Activated CD4-positive, alpha-beta memory T cell treated with anti-CD3 and anti-CD28 coated beads, Interleukin-2, amount 10 ng/mL, durations not matched to agents 7 days and 5 days (primary cell): ENCODE measurements at places on chromosomes 16 and 17. TPM values are rescaled to one million over a fixed set of nuclear protein-coding genes. Genes with fewer than 3 reads are reported as not detected.

GRCh38 chr16:87374313-87374712 is 9.3 kb downstream of the FBXO31 start:
- H3K36me3 ChIP-seq = peaks cover 8% of the 10 kb centered on the region
- H3K4me1 ChIP-seq = peaks cover 22% of the 10 kb centered on the region
- H3K27me3 ChIP-seq = no peaks in the 10 kb centered on the region
- no peak overlapping the region for H3K27ac ChIP-seq

GRCh38 chr16:72270531-72270930 is 98.6 kb upstream of the PMFBP1 start:
- H3K4me1 ChIP-seq = no peaks in the 10 kb centered on the region
- DNase-seq = no peak
- no peaks in the 10 kb centered on the region for H3K36me3 ChIP-seq
- H3K27me3 ChIP-seq = no peaks in the 10 kb centered on the region

GRCh38 chr16:11045846-11046245 is 101.5 kb downstream of the CLEC16A start:
- peaks cover 61% of the 10 kb centered on the region for H3K4me1 ChIP-seq
- H3K27me3 ChIP-seq = no peaks in the 10 kb centered on the region
- H3K27ac ChIP-seq = no peak overlapping the region
- DNase-seq = no peak

DNA sequence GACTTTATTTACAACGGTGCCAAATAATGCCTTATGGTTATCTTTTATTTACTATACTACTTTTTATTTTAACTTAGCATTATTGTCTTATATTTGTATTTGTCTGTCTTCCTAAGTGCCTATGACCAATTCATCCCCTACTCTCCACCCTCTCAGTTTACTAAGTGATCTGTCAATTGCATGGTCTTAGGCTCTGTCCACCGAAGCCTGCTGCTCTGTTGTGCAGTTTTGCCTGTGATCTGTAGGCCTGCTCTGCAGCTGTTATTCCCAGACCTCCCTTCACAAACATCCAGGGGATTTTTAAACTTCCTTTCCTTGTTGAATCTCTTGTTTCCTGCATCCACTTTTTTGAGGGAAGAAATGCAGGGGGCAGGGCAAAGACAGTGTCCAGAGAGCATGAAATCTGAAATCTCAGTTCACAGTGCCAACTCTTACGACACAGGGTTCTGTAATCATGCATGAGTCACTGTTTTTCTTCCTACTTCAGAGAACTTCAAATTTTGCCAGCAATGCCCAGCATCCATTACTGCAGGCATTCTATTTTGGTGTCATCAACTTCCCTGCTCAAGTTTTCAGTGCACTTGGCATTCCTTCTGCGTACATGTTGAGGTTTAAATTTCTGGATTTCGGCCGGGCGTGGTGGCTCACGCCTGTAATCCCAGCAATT is 11.4 kb downstream of the SLFN5 start:
- DNase-seq = no peak
- no peaks in the 10 kb centered on the region for H3K27me3 ChIP-seq
- H3K27ac ChIP-seq = peak overlapping the region; percentile 6
- peaks cover 66% of the 10 kb centered on the region for H3K4me1 ChIP-seq
- no peak overlapping the region for H3K4me3 ChIP-seq

Gene DOC2A
- total RNA-seq = not detected

GRCh38 chr17:35731239-35731916 is at the start of gene RASL10B:
Gene RASL10B (plus strand): TSS chr17:35731639. CDS start chr17:35735185, 3,546 bp downstream.
- no peak within 1 kb of the TSS for H3K4me3 ChIP-seq
- H3K36me3 ChIP-seq = peaks cover 16% of the 10 kb centered on the region
- H3K27me3 ChIP-seq = peaks cover 24% of the 10 kb centered on the region
- H3K4me1 ChIP-seq = peaks cover 6% of the 10 kb centered on the region
- no peak within 1 kb of the TSS for H3K27ac ChIP-seq

DNA sequence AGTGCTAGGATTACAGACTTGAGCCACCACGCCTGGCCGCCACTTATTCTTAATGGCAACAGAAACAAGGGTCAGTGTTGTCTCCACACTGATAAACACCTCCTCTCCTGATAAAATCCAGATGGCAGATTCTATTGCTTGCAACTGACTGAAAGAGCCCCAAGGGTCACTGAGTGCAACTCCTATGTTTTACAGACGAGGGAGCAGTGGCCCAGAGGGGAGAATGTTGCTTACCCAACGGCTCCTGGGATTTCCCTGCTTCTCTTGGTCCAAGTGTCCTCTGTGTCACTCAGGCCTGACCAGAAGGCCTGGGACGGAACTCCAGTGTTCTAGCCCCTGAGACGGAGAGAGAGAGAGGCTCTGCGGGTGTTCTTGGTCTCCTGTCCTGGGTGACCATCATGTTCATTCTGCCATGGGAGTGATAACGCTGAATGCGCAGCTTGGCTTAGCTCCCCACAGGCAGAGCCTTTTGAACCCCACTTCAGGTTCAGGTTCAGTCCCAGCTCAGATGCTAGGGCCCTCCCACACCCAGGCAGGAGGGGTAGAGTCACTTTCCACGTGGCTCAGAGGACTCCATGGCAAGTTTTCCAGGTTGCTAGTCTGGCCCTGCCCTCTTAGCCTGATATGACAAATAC is 77.3 kb upstream of the NLRP1 start:
- H3K27me3 ChIP-seq = peaks cover 3% of the 10 kb centered on the region
- H3K4me3 ChIP-seq = no peak overlapping the region
- no peak overlapping the region for H3K27ac ChIP-seq
- H3K36me3 ChIP-seq = no peaks in the 10 kb centered on the region

Gene KCNH6
- total RNA-seq = not detected

Gene PRSS33
- not detected for total RNA-seq

Gene TBKBP1
- 7.0 TPM for total RNA-seq

GRCh38 chr16:56997264-56997663 is 7.9 kb downstream of the NLRC5 start:
- H3K4me1 ChIP-seq = peaks cover 93% of the 10 kb centered on the region
- H3K27me3 ChIP-seq = no peaks in the 10 kb centered on the region
- peaks cover 77% of the 10 kb centered on the region for H3K36me3 ChIP-seq
- H3K4me3 ChIP-seq = no peak overlapping the region

- DNase-seq = no peak
- no peak overlapping the region for H3K4me3 ChIP-seq
- H3K27me3 ChIP-seq = no peaks in the 10 kb centered on the region
- peaks cover 6% of the 10 kb centered on the region for H3K36me3 ChIP-seq
These were observed 43.7 kb downstream of the SEC14L1 start for GRCh38 chr17:77184474-77184873.

DNA sequence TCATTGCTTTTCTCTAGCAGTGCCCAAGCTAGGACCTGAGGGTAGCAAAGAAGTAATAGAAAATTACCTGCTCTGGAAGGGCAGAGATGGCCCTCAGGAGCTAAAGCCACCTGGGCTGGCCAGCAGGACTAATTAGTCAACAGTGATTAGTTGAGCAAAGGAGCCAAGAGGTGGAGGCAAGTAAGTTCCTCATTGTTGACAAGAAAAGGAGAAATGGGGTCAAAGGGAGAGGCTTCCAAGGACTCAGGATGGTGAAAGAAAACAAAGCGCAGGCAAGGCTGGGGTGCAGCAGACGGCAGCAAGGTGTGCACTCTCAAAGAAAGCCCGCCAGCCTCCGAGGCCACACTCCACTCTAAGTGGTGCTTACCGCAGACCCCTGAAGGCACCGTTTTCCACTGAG is 44.6 kb downstream of the CMTM4 start:
- H3K27ac ChIP-seq = no peak overlapping the region
- H3K27me3 ChIP-seq = peaks cover 12% of the 10 kb centered on the region
- no peaks in the 10 kb centered on the region for H3K36me3 ChIP-seq
- H3K4me1 ChIP-seq = peaks cover 19% of the 10 kb centered on the region

GRCh38 chr16:69741951-69742904 is 12.5 kb downstream of the NOB1 start:
- H3K27ac ChIP-seq = no peak overlapping the region
- no peak overlapping the region for H3K4me3 ChIP-seq
- DNase-seq = no peak
- no peaks in the 10 kb centered on the region for H3K27me3 ChIP-seq
- no peaks in the 10 kb centered on the region for H3K4me1 ChIP-seq
- H3K36me3 ChIP-seq = peaks cover 57% of the 10 kb centered on the region

Gene MT4
- total RNA-seq = not detected

DNA sequence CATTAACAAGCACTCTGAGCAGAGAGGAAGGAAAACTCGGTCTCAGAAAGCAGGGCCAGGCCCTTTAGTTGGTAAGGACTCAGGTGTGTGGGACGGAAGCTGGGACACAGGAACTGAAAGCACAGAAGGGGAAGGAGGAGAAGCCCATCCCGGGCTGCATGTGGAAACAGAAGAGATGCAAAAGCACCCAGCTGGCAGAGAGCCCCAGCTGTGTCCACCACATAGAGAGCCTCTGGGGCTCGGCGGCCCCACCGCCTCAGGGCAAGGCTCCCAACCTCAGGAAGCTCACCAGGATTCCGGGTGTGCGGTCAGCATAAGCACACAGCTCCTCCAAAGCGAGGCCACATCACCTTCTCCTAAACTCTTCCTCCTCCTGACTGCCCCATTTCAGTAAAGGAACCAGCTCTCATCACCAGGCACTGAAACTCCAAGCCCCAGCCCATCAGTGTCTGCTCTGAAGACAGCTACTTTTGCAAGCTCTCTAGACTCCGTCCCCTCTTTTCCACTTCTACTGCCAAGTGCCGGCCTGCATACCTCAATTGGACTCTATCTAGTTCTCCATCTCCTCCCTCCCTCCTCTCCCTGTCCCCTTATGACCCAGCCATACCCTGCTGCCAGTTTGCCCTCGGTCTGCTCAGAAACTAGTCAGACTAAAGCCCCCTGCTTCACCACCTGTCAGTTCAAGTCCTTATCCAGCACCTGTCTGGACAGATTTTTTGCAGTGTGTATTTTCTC is 6.0 kb downstream of the ST3GAL2 start:
- H3K27me3 ChIP-seq = no peaks in the 10 kb centered on the region
- DNase-seq = no peak
- H3K36me3 ChIP-seq = peaks cover 12% of the 10 kb centered on the region
- H3K4me3 ChIP-seq = no peak overlapping the region
- peaks cover 53% of the 10 kb centered on the region for H3K4me1 ChIP-seq

DNA sequence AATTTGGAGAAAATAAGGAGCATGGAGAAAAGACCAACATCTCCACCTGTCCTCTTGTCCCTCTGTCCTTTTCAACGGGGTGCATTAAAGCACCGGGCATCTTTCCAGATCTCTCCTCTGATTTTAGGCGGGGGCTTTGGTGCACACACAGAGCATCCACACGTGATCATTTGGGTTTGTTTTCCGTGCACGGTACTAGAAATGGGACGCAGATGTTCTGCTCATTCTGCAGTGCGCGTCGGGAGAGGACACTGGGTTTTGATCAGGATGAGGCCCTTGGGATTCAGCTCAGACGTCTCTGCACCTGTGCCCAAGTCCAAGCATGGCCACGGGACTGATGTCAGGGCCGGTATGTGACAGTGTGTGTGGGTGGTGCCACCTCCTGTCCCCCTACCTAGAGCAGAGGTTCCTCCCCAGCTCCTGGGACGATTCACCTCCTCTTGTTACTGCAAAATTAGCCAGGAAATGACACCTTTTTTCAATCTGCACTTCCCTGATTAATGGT is 31.9 kb downstream of the PDIA2 start:
- peaks cover 17% of the 10 kb centered on the region for H3K4me1 ChIP-seq
- peaks cover 26% of the 10 kb centered on the region for H3K36me3 ChIP-seq
- no peak overlapping the region for H3K27ac ChIP-seq
- DNase-seq = no peak
- no peak overlapping the region for H3K4me3 ChIP-seq
- no peaks in the 10 kb centered on the region for H3K27me3 ChIP-seq

GRCh38 chr17:17041018-17041521 is 1.2 kb upstream of the MPRIP start:
- H3K36me3 ChIP-seq = no peaks in the 10 kb centered on the region
- peak overlapping the region; percentile 66 for H3K4me3 ChIP-seq
- H3K4me1 ChIP-seq = peaks cover 38% of the 10 kb centered on the region
- H3K27ac ChIP-seq = peak overlapping the region; percentile 33
- DNase-seq = no peak

DNA sequence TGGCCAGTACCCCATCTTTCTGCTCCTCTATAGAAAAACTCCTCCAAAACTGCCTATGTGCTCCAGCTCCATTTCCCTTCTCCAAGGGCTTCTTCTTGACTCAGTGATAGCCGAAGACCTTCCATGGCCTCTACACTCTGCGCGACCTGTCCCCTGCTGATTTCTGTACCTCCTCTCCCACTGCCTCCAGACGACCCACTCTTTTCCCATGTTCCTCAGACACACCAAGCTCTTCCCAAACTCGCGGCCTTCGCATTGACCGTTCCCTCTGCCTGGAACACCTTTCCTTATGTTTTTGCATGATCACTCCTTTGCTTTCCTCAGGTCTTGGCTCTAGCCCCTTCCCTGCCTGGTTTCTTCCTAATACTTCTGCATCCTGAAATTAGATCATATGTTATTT is 255.6 kb upstream of the SDK2 start:
- no peaks in the 10 kb centered on the region for H3K36me3 ChIP-seq
- peaks cover 39% of the 10 kb centered on the region for H3K27me3 ChIP-seq
- DNase-seq = no peak
- peaks cover 4% of the 10 kb centered on the region for H3K4me1 ChIP-seq

GRCh38 chr17:7423679-7424078 is 1.7 kb upstream of the SPEM2 start:
- H3K4me1 ChIP-seq = no peaks in the 10 kb centered on the region
- DNase-seq = no peak
